GM03348 (cell line): ENCODE measurements at places on chromosomes 1 and 21.

DNA sequence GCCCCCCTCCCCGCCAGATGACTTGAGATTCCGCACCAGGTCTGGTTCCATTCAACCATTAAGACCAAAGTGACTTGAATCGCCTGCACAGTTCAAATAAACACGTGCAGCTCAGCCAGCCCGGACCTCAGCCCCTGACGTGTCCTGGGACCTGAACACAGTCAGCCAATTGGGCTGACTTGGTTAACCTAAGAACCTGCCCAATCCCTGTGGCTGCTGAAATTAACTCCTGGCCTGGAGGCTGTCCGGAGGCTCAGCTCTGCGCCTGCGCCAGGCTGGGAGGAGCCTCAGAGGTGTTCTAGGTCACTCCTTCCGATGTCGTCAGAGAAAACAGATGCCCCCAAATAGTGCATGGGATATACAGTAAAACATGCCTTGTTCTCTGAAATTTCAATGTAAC, 73.4 kb downstream of the SCCPDH start:
- no peak for DNase-seq

- no peak for DNase-seq
These were observed 306.9 kb downstream of the ASTN1 start for GRCh38 chr1:176857632-176858031.

GRCh38 chr1:69888657-69889056, 316.7 kb downstream of the LRRC40 start:
- no peak for DNase-seq

- no peak for DNase-seq
These were observed 225.8 kb upstream of the PROX1 start for GRCh38 chr1:213761845-213762407.

GRCh38 chr1:245829826-245830225, 675.0 kb downstream of the KIF26B start:
- DNase-seq, result no peak

GRCh38 chr1:235954306-235955283, 87.9 kb upstream of the LYST start:
- no peak for DNase-seq
